ENCODE measurements at places on chromosomes 4 and X. TPM values are rescaled to one million over a fixed set of nuclear protein-coding genes. Genes with fewer than 3 reads are reported as not detected.

GRCh38 chr4:71195924-71196323 lies 142.9 kb upstream of the SLC4A4 start:
- H3K27ac ChIP-seq: no peak overlapping the region
- H3K36me3 ChIP-seq: no peaks in the 10 kb centered on the region
- H3K4me3 ChIP-seq: no peak overlapping the region

The SULT1E1 gene
- total RNA-seq: not detected

GRCh38 chr4:115090483-115091075 lies 22.8 kb downstream of the NDST4 start:
- H3K4me1 ChIP-seq: peaks cover 3% of the 10 kb centered on the region
- H3K36me3 ChIP-seq: no peaks in the 10 kb centered on the region
- H3K4me3 ChIP-seq: no peak overlapping the region
- H3K27me3 ChIP-seq: no peaks in the 10 kb centered on the region
- H3K27ac ChIP-seq: no peak overlapping the region

DNA sequence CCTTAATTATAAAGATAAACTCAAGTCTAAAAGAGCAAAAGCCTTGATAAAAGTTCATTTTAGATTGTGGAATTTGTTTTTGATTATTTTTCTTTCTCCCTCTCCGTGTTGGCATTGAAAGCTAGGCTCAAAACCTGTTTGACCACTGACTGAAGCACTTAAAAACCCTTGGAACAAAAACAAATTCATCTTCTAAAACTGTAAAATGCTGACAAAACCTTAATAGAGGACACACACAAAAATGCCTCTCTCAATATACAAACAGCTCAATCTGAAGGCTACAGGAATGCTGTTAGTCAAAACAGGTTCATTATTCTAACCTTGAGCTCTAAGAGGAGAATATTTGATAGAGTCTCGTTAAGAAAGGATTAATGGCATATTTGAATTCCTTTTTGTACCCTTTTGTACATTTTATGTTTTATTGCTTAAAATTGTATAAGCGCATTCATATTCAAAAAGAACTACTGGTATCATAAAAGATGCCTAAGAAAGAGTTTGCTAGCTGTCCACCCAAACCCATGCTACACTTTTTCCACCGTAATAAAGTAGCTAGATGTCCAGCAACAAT lies 74.3 kb upstream of the NAP1L5 start:
- no peak overlapping the region for H3K4me3 ChIP-seq
- no peaks in the 10 kb centered on the region for H3K4me1 ChIP-seq
- DNase-seq: no peak
- H3K36me3 ChIP-seq: peaks cover 6% of the 10 kb centered on the region
- no peaks in the 10 kb centered on the region for H3K27me3 ChIP-seq

The SERPINA7 gene
- not detected for total RNA-seq

All from T-helper 17 cell (primary cell).